Smooth muscle cell of the pulmonary artery (primary cell): ENCODE measurements at places on chromosomes 12 and 14. TPM values are rescaled to one million over a fixed set of nuclear protein-coding genes. Genes with fewer than 3 reads are reported as not detected.

Gene HOXC12
- total RNA-seq = not detected in 2 replicates

Gene C1QL4
- total RNA-seq = 0.07 TPM in 2 replicates

Gene SERPINA12
- not detected in 2 replicates for total RNA-seq

Gene PLEKHG3
- total RNA-seq = 9.6 and 13.5 TPM in 2 replicates

Gene GPR84
- total RNA-seq = 0.07 and 0.13 TPM in 2 replicates

Gene TCL1B
- total RNA-seq = not detected in 2 replicates

Gene PRH2
- not detected in 2 replicates for total RNA-seq

Gene SLCO1A2
- not detected in 2 replicates for total RNA-seq
